ENCODE measurements at places on chromosomes 7 and 10.
A peak's percentile ranks its signal among the peaks of the same experiment; 100 is the strongest.

GRCh38 chr10:73991884-73992245, 6.1 kb upstream of the VCL start:
- peak; percentile 57 for DNase-seq

DNA sequence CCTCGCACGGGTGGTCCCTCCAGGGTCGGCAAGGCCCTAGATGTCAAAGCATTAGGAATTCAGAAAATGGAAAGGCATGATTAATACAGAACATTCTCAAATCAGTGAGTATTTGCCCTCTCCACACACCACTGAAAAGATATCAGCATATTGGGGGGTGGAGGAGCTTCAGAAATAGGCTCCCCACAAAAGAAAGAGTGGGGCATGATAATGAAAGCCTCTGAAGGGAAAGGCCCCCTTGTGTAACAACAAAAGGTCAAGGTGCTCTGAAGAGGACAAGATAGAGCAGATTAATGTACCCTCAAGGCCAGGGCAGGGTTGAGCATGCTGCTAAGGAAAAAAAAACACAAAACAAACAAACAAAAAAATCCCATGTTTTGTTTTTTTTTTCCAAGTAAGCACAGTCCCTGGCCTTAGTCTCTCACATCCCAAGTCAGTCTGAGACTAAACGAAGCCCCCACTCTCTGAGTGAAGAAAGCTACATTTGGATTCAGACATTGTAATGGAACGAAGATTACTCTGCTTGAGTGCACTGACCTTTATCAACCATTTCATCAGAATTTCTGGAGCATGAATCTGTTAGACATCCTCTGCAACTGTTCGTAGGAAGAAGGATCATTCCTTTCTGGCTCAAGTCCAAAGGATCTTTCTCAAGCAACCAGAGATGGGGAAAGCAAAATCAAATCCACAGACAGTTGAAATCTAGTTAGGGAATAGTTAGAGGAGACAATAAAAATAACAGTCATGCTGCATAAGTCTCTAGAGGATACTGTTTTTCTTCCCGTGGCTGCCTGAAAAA, 27.4 kb upstream of the DGKI start:
- DNase-seq = no peak

DNA sequence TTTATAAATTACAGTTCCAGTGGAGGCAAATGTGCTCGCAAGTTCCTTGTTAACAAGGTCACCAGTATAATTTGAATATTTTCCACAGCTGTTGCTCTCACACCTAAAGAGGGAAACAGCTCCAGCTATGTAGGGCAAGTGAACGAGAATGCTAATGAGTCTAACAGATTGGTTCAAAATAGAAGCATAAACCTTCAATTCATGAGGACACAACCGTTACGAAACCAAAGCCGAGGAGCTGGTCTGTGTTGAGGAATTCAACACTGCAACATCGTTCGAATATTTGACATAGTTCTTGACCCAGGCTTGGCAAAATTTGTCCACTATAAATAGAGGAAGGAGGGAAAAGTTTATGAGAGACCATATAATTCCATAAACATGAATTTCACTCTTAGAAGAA, 161.3 kb downstream of the KLF6 start:
- no peak for DNase-seq

GRCh38 chr7:85019778-85020177, 167.1 kb downstream of the SEMA3D start:
- DNase-seq = no peak

GRCh38 chr7:126791306-126791705, 461.4 kb downstream of the GRM8 start:
- no peak for DNase-seq

DNA sequence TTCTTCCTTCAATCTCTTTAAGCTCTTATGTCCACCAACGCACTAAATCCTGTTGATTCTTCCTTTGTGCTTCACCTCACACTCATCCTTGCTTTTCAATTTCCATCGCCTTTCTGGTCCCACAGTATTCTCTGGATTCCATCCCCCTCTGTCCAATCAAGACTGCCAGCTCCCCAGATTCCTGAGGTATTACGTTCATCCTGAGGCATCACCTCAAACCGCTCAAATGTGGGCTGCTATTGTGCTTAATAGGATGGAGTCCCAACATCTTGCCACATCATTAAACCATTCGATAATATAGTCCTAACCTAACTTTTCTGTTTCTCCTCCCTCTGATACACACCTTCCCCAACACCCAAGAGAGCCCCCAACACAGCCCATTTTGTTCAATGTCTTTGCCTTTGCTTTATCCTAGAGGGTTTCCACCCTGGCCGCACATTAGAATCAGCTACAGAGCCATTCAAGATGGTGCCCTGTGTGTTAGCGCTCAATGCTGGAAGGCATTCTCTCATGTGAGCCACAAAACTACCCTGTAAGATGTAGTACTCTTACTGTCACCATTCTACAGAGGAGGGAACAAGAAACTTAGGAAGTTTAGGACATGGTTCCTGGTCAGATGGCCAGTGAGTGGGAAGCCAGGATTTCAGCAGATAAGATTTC, 79.5 kb upstream of the LEP start:
- no peak for DNase-seq

- no peak for DNase-seq
Measured at GRCh38 chr7:50655020-50655419, 89.8 kb upstream of the DDC start.
